ENCODE measurements at places on chromosomes 3 and 15.

DNA sequence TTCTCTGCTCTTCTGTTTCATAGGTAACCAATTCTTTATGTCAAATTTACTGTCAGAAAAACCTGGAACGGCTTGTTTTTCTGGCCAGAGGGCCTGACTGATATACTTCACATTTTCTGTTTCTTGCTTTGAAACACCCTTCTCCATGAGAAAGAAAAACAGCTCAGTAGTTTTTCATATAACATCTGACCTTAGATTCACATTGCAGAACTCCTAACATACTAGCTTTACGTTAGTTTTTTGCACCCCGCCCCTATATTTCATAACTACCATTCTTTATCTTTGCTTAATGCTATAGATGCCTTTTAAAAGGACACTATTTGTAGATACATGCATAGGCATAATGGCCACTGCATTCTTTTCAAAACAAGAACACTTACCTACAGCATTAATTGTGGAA lies 83.9 kb upstream of the TSC22D2 start:
- no peak for DNase-seq

- DNase-seq, result no peak
Observed at GRCh38 chr3:49098429-49098828, 4.6 kb upstream of the QRICH1 start.

- no peak for DNase-seq
Observed at GRCh38 chr3:57157545-57157944, 7.6 kb downstream of the IL17RD start.

GRCh38 chr3:99549220-99549619 lies 89.2 kb upstream of the COL8A1 start:
- no peak for DNase-seq

DNA sequence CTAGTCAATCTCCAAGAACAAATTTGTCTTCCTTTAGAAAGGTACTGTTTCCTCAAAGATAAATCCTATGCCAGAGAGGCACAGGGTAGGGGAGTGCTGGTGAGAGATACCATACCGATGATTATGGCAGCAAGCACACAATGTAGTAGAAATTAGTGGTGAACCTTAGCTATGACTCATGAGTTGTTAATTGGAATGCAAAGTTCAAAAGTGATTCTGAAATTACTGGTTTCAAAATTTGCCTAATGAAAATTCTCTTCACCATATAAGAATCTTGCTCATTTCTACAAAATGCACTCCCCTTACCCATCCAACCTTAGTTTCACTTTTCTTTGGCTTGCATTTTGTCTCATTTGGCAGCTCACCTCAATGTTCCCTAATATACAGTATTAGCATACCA lies 139.5 kb upstream of the SLC2A2 start:
- no peak for DNase-seq

- no peak for DNase-seq
Observed at GRCh38 chr3:150763841-150764483, 993 bp upstream of the SIAH2 start.

DNA sequence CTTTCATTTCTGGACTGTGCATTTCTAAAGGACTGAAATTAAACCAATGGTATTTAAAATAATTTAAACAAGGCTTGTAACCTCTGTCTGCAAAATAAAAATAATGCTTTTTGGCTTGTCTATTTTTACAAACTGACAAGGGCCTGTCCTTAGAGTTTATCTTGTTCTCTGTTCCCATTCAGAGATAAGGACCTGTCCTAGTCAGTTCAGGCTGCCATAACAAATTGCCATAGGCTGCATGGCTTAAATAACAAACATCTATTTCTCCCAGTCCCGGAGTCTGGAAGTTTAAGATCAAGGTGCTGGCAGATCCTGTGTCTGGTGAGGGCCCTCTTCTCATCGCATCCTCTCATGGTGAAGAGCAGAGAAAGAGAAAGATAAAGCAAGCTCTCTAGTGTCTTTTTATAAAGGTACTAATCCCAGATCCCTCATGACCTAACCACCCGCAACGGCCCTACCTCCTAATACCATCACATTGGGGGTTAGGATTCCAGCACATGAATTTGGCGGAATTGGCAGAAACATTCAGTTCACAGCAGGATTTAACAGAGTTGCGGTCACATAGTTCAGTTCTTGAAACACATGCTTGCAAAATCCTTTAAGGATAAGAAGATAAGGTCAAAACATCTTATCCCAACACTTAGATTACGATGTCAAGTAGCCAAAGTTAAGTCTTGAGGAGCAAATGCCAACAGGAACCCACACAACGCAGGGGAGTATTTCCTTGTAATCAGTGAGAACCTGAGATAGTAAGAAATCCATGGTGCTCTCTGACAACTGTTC lies 17.8 kb downstream of the KBTBD8 start:
- DNase-seq, result no peak

GRCh38 chr3:78990156-78990555 lies 777.6 kb downstream of the ROBO1 start:
- DNase-seq, result no peak

- no peak for DNase-seq
Observed at GRCh38 chr15:56383010-56383409, 17.8 kb downstream of the TEX9 start.

DNA sequence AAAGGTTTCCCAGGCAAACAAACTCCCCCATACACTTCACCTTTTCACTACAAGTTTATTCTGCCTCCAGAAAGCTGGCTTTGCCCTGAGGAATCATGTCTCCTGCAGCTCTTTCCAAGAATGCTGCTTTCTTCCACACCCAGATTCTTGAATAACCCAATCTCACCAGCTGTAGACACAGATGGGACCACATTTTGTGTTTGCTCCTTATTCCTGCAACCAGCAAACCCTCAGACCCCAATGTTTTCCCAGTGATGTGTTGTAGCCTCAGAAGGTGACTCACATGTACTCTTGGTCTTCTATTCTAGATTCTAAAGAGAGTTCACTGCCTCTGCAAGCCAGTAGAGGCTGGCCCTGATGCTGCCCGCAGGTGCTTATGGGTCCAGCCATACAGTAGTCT lies 23.6 kb upstream of the TRIM59 start:
- no peak for DNase-seq

GRCh38 chr15:77764095-77764494 lies 131.4 kb upstream of the LINGO1 start:
- no peak for DNase-seq

DNA sequence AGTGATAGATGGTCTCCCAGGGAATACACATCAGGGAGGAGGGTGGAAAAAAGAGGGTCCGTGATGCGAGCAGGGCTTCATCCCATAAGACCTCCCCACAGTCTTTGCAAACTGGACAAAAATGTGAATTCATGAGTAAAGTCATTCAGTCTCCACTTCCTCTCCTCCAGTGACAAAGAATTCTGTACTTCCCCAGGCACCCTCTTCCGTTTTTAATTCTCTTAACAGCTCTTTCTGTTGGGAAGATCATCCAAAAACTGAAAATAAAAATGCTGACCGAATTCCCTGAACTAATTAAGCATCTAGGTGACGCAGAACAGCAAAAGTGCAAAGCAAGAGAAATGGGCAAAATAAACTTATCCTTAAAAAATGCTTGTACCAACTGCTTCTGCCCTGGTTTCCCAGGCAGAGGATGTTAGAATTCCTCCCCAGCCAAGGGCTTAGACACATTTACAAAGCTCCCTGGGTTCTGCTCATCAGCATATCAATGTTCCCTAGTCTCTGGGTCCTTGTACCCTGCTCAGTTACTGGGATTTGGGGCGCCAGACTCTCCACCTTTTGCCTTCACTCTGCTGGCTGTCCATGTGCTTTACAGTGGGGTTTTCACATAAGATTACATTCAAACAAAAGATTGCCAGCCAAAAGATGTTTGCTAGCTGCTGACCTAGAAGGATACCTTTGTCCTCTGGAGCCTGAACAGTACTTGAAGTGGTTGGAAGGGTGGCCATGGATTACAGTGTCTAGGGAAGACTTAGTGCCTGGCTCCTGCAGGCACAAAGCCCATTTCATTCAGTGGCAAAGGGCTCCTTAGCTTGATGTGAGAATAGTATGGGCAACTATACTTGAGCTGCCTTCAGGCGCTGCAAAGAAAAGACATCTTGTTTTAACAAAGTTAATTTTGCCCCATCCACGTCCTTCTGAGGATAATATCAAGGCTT lies 69.4 kb downstream of the ARNT2 start:
- no peak for DNase-seq

DNA sequence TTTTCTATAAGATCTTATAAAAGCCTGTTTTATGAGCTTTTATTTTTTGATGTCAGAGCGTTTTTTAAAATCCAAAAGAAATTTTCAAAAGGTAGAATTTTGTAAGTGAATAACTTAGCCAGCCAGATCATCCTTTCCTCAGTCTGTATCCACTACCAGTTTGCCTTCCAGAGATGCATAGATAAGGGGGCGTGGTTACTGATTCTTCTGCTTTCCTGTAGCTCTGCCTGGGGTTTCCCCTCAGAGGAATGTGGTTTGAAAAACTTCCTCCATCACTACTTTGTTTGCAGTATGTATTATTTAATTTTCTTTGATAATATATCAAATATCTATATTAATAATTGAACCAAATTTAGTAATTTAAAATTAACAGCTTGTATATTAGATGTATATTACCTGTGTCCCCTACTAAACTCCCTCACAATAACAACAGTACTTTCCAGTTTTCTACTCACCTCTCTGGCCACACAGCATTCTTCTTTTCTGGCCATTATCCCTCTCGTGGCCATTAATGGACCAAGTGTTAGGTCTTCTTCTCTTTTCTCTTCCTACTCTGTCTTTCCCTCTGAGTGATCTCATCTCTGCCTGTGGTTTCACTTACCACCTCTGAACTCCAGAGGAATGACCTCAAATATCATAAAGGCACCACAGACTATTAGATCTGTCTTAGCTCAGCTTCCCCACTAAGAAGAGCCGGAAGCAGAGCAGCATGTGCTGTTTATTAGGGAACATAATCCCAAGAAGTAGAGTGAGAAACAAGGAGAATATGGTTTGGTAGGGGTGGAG lies 239.7 kb downstream of the UBE2E2 start:
- no peak for DNase-seq

DNA sequence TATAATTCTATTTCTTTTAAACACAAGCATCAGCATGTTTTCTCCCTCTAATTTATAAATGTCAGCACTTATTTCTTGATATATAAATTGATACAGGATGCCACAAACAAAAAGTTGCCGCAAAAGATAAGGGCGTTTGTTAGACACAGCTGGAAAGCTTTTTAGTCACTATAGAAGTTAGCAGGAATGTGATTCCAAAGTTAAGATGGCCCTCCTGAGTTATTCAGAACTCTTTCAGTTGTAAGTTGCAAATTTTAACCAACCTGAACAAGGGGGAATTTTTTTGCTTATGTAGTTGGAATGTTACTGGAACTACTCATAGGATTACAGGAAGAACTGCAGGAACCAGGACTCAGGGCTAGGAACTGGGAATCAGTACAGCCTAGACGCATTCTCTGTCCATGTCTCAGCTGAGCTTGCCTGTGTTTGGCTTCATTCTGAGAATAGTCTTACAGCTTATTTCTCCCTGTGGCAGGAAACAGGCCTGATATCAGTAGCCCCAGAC lies 166.3 kb downstream of the VGLL4 start:
- no peak for DNase-seq

GRCh38 chr3:106086038-106086437 lies 217.2 kb upstream of the CBLB start:
- DNase-seq, result no peak

- DNase-seq, result no peak
Observed at GRCh38 chr3:196951371-196951770, 9.0 kb upstream of the NCBP2 start.

GRCh38 chr3:105246536-105246935 lies 120.2 kb upstream of the ALCAM start:
- no peak for DNase-seq

DNA sequence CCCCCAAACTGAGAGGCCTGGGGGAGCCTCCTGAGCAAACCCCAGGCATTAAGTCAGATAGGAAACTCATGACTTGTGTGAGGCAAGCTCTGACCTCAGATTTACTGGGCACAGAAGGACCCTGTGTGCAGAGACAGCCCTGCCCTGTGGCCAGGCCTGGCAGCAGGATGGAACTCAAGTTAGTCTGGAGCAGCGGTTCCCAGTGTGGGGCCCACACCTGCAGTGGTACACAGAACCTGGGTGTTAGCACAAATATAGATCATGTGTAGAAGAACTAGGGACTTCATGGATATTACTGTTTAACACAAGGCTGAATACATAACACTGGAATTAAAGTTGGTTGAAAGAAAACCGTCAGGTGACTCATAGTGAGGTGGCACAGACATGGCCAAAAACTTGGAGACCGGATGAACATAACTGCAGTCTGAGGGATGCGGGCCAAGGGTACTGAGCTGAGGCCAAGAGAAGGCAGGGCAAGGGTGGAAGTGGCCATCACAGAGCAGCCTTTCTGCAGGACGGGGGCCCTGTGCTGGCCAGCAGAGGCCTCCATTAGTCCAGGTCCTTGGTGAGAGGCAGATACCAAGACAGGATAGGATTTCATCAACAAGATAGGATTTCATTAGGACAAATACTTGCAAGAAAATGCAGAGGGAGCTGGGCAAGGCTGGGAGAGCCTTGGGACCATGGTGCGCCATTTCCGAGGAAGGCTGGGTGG lies 40.9 kb downstream of the IRAK2 start:
- no peak for DNase-seq

DNA sequence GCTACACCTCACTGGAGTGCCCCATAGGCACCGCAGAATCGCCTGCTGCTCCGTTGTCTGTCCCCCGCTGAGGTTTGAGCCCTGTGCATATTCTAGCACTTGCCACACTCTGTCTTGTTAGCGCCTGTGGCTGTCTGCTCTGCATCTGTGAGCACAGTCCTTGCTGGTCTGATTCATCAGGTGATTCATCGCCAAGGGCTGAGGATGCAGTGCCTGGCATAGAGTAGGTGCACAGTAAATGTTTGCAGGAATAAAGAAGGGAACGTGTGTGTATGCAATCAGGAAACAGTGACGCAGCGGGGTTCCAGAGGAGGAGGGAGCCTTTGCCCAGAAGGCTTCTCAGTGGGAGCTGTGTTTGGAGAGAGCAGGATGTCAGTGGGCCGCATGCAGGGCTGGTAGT lies 124.0 kb upstream of the PLXNA1 start:
- no peak for DNase-seq

DNA sequence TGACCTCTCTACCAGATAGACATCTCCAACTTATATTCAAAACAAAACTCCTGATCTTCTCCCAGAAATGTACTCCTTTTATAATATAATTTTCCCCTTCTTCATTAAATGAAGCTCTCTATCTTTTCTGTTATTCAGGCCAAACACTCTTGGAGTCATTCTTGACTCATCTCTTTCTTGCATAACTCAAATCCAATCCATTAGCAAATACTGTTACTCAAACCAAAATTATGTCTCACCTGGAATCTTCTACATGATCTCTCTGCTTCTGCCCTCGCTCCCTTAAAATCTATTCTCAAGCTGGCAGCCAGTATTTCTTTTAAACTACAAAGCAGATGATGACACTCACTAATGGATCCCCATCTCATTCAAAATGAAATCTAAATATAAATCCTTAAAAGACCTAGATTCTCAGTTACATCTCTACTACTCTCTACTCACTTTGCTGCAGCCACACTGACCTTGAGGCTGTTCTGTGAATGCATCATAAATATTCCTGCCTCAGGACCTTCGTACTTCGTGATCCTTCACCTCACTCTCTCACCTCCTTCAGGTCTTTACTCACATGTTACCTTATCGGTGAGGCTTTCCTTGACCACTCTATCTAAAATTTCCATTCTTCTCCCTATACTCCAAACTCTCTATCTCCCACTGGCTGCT lies 160.9 kb downstream of the TBC1D5 start:
- no peak for DNase-seq

- DNase-seq, result no peak
Observed at GRCh38 chr3:135226057-135226456, 431.0 kb downstream of the EPHB1 start.

- DNase-seq, result no peak
Observed at GRCh38 chr15:27401471-27401870, 430.5 kb downstream of the GABRG3 start.

- DNase-seq, result no peak
Observed at GRCh38 chr3:45691842-45692241, 2.6 kb downstream of the SACM1L start.
